ENCODE measurements at places on chromosomes 1 and 21. TPM values are rescaled to one million over a fixed set of nuclear protein-coding genes. Genes with fewer than 3 reads are reported as not detected.
A peak's percentile ranks its signal among the peaks of the same experiment; 100 is the strongest.

- DNase-seq = no peak
These were observed 458.3 kb upstream of the BRINP3 start for GRCh38 chr1:190935925-190936324.

- no peak for DNase-seq
These were observed 80.4 kb upstream of the GCLM start for GRCh38 chr1:93989601-93990000.

DNA sequence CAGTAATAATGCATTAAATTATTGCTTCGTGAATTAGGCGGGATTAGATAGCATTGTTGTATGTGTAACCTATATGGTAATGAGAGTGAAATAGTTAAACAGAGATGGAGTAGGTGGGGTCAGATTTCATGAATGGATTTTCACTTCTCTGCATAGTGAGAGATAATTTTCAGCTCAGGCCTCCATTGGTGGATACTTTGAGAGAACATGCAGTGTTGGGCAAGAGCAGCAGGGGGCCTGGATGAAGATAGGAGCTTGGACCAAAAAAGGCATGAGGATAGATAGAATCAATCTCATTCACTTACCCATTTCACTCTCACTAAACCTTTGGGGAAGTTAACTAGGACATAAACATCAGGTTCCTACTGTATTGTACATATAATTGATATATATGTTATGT is 39.5 kb upstream of the C1orf87 start:
- DNase-seq = no peak

- no peak for DNase-seq
These were observed 1476.2 kb downstream of the NCAM2 start for GRCh38 chr21:22474403-22474802.

DNA sequence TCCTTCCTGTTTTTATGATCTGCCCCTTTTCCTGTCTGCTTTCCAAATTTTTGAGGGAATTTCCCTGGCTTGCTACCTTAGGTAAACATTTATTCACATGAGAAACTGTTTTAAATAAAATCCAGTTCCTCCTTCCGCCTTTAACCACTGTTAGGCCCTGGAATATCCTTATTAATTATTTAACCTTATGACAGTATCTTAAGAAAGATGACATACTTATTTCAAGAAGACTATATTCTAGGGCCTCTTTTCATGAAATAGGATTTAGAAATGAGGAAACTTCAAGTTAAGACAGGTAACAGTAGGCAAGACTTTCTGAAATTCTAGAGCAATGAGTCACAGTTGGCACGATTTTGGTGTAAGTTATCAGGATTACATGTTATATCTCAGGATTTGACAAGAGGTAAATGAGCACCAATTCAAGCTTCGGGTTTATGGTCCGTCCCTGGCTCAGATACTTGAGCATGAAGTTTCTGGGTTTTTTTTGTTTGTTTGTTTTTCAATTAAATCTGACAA is 2.0 kb upstream of the TNFSF18 start:
- peak; percentile 53 for DNase-seq

DNA sequence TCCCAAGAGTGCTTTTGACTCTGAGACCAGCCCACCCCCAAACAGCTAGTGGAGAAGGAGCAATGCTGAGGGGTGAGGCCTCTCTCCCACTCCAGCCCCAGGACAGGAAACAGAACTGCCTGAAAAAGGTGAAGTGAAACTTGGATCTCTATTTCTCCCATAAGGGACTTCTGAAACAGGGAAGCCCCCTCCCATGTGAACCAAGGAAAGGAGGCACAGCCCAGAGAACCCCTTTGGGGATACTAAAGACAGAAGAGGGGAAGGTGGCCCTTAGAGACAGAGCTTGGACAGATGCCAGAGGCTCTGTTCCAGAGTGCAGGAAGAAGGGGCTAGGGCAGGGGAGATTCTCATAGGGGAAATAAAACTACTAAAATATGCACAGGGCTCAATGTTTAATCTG is 2.9 kb downstream of the TNFAIP8L2 start:
- no peak for DNase-seq

GRCh38 chr1:118958937-118959631 is 29.1 kb downstream of the TBX15 start:
- no peak for DNase-seq

- peak; percentile 96 for DNase-seq
These were observed 68.9 kb downstream of the CDC7 start for GRCh38 chr1:91569411-91570119.

- peak; percentile 28 for DNase-seq
These were observed 6.3 kb upstream of the CRYBG2 start for GRCh38 chr1:26359981-26360806.

DNA sequence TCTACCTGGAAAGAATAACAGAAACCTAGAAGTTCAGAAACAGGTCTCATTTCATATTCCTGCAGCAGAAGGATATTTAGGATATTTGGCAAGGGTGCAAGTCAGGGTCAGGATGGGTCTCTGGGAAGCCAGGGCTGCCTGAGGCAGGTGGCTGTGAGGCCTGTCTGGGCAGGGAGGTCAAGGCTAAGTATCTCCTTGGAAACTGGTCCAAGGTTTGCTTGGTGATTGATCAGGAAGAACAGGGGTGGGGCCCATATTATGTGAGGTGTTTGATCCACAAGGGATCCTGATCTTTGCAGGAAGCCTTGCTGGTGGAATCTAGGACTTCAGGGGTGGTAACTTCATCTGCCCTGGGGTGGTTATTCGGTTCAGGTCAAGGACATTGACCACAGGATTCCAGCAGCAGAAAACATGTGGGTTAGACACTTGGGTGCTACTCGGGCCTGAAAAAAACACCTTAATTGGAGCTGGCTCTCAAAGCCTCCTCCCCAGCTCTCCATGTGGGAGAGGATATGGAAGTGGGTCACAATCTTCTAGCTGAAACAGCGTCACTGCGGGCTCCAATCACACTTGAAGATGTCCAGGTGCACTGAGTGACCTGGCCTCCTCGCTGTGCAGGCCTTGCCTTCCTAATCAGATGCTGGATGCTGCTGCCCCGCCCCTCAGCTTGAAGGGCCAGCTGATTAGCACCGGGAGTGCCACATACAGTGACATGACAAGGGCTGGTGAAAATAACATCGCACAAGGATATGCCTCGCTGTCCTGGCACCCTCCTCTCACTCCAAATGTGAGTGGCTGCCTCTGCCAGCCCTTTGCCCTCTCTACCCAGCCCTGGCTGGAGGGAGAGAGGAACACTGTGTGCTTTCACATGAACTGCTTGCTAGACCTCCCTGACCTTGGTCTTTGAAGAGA is 8.7 kb downstream of the CTNNBIP1 start:
- DNase-seq = no peak

DNA sequence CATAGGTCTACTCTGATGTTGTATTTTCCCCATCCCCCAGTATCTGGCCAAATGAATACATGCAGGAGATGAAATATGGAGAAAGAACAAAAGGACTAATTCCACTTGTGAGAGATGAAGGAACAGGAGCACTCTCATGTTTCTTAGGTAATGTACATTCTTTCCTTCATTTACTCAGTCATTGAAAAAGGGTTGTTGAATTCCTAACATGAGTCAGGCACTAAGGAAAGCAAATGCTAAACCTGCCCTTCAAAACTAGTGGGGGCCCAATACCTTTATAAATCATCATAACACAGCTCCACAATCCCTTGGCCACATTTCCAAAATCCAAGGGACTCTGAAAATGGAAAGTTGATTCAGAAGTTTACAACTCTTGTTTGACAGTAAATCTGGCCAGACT is 94.3 kb downstream of the DIRAS3 start:
- DNase-seq = no peak

DNA sequence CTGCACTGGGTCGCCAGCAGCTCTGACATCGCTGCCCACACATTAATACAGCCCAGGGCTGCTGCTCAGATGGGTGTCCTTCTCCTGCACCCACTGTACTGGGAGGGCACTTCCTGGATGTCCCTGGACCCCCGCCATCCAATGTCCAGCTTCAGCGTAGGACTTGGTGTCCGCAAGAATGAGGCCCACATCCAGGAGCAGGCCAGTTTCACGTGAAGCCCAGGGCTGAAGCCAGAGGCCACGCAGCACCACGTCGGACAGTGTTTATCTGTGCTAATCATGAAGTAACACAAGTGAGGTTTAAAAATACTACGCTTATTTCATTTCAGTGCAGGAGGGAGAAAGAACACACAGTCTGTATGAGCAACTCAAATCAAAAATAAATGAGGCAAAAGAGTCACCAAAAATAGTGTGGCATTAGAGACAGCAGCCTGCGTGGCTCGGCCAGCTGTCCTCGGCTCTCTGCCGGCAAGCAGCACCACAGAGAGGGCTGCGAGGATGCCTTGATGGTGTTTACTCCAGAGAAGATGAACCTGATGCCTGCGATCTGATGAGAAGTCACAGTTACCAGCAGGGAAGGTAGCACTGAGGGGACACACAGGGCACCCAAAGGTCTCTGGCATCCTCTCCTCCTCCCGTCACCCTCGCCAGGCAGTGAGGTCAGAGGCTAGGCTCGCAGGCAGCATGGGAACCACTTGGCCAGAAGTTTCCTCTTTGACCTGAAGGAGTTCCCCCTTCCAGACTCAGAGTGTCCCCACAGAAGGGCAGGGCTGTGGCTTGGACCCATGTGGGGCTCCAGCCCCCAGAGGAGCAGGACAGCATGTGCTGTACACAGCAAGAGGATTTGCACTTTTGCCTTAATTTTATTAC is 22.1 kb upstream of the NPHP4 start:
- DNase-seq = no peak

DNA sequence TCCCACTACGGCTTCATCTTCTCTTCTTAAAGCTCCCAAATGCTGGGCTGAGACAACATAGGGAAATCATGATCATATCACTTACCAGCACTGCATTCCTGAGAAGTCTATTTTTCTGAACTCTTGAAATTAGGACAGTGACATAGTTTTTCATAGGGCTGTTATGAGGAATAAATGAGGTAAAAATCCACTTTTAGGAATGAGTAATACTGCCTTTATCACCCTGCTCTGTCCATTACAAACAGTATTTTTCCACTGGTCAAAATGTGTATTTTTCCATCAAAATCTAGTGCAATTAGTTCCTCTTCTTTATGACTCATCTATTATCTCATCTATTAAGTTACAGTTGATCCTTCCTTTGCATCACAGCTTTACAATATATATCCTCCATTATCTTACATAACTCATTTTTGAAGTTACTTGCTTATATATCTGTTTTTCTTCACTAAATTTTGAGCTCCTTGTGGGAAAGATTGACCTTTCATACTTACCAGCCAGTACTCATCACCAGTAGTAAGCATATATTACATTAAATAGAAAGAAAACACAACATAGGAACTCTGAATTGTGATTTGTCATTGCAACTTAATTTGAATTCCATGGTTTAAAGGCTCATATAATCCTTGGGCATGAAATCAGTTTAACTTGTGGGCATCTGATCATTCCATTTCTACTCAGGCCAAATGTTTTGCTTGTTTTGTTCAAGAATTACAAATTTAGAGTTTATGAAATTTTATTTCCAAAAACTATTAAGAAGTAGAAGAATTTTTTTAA is 37.1 kb downstream of the PRRX1 start:
- no peak for DNase-seq

GRCh38 chr1:98057236-98057910 is 136.5 kb upstream of the DPYD start:
- DNase-seq = no peak

DNA sequence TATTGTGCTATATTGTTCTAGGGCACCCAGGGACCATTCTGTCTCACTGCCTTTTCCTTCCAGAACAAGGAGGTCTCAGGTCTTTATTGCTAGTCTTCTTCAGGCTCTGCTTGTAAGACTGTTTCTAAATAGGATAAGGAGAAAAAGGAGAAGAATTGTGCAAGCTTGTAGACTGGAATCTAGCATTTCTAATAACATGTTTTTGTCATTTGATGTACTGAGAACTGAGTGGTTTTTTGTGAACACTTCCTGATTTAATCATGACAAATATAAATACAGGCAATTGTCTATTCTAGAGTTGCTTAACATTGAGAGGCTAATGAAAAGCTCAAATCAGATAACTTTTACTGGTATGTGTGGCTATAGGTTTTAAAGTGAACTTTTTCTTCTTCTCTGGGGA is 77.6 kb downstream of the CLIC4 start:
- no peak for DNase-seq

- DNase-seq = no peak
These were observed 273.9 kb downstream of the TM2D1 start for GRCh38 chr1:61450872-61451571.

GRCh38 chr1:207316141-207316540 is 5.3 kb upstream of the CD55 start:
- DNase-seq = no peak

- no peak for DNase-seq
These were observed 570.1 kb upstream of the CXADR start for GRCh38 chr21:16942703-16943102.

DNA sequence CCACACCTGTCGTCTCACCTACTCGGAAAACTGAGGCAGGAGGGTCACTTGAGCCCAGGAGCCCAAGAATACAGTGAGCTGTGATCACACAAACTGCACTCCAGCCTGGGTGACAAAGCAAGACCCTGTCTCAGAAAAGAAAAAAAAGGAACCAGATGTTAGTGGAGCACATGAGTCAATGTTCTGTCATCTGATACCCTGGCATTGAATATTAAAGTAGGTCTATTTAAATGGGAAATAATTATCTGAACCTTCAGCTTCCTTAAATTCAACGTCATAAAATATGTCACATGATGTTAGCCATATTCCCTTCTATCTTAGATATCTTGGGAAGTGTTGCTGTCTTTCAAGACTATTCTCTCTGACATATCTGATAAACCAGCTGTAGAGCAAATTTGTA is 47.3 kb downstream of the NCAM2 start:
- DNase-seq = no peak

- no peak for DNase-seq
These were observed 248.8 kb upstream of the FOXD3 start for GRCh38 chr1:63073309-63074306.

GRCh38 chr1:17437580-17438317 is 1.7 kb downstream of the RCC2 start:
- peak; percentile 67 for DNase-seq

The SPAG17 gene
- total RNA-seq = not detected

The LEMD1 gene
- not detected for total RNA-seq

The JAM2 gene
- total RNA-seq = 0.42 TPM

The SPRR1B gene
- not detected for total RNA-seq

The HPDL gene
- not detected for total RNA-seq

The FAM163A gene
- 0.06 TPM for total RNA-seq

The NHLH1 gene
- not detected for total RNA-seq

The FAM151A gene
- not detected for total RNA-seq

The LCE1D gene
- total RNA-seq = not detected

The ANKRD35 gene
- not detected for total RNA-seq

The VSIG8 gene
- total RNA-seq = not detected

The FNDC5 gene
- 2.7 TPM for total RNA-seq

The GJC2 gene
- total RNA-seq = 0.17 TPM

The GPA33 gene
- total RNA-seq = not detected

The LCK gene
- total RNA-seq = not detected

The VAV3 gene
- 2.4 TPM for total RNA-seq

The CYP4A11 gene
- not detected for total RNA-seq

The F13B gene
- total RNA-seq = not detected

The ARTN gene
- total RNA-seq = 0.91 TPM

The NBPF4 gene
- 0.46 TPM for total RNA-seq

The PINK1 gene
- total RNA-seq = 78.5 TPM

Measured in Daoy (cell line).